ENCODE measurements at places on chromosomes 6 and 20.
A peak's percentile ranks its signal among the peaks of the same experiment; 100 is the strongest.

GRCh38 chr20:35870541-35871258 is 83.6 kb downstream of the SCAND1 start:
- no peak for DNase-seq

DNA sequence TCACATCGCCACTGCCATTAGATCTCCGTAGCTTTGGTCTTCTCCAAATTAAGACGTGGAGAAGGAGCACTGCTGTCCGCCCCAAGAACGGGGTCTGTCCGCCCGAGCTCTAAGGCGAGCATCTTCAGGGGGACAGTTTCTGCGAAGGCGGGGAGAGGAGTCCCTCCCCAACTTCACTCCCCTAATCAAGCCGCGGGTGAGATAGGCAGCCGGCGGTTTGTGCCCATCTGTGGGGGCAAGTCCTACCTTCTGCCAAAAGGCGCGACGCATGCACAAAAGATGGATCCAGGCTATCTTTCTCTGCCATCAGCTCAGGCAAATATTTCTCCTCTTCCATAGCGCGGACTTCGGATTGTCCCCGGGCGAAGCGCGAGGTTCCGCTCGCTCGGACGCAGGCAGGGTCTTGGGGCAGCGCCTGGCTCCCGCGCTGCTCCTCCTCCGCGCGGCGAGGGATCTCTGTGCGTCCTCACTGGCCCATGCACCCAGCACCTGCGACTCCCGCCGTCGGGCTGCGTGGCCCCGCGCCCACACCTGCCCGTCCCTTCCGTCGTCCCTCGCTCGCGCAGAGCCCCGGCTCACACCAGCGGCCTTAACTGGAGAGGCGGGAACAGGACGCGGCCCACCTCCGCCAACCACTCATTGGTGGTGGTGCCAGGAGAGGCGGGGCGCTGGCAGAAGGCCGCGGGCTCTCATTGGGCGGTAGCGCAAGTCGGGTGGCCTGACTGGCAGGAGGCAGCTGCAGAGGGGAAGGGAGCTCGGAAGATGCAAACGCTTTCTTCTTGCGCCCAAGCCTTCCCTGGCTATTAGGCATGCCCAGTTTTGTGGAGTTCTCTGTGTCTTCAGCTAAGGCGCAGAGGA is at the start of gene KHDRBS2:
Gene KHDRBS2 (minus strand): TSS at position 614 of the 858 bp plus-strand sequence.
- no peak for DNase-seq

- DNase-seq = no peak
Observed at GRCh38 chr20:46701057-46701456, 8.4 kb upstream of the SLC2A10 start.

GRCh38 chr6:69789578-69789977 is 7.2 kb downstream of the LMBRD1 start:
- DNase-seq = no peak

- no peak for DNase-seq
Observed at GRCh38 chr6:100126790-100127484, 132.9 kb upstream of the MCHR2 start.

DNA sequence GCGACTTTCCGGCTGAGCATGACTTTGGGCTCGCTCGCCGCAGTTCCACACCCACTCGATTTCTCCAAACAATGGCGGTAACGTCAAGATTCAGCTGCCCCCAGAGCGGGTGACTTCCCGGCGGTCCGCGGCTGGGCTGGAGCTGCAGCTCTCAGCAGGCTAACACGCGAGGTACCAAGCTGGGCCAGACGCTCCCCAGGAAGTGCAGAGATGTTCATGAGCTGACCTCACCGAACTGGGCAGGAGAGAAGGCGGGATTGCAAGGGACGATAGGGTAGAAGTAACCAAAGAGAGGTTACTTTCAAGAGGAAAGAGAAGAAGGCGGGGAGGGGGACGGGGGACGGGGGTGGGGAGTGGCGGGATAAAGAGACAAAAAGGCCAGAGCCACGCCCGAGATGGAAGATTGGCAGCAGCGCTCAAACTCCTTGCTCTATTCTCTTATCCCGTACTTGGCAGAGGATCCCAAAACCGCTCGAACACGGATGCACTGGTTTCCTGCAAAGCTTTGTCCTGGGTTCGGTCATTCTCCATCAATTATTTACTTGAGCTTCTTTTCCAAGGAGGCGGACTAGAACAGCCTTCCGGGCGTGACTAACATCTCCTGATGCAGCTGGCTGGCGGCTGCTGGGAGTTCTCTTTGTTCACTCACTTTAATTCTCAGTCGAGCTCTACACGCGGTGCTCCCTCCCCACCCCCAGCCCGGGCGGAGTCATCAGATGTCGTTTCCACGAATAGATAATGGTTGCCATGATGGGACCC is at the start of gene MTCL3:
Gene MTCL3 (minus strand): TSS at position 626 of the 759 bp plus-strand sequence.
- no peak for DNase-seq

DNA sequence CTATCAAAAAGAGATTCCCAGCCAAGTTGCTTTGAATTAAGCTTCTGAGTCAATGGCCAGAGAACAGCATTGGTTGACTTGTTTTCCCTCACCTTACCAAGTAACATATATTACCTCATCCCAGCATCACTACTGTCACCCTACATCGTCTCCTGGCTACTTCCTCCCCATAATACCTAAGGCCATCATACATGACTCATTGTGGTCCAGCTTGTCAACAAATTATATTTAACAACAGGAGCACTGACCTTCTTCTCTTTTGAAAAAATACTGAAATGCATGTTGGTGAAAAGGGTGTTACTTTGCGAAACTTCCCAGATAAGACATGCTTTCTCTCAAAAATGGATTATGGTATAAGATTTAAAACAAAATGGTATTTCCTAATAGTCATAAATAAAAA is 106.9 kb downstream of the TBX18 start:
- DNase-seq = peak; percentile 44

GRCh38 chr20:22590662-22591061 is 6.3 kb upstream of the FOXA2 start:
- no peak for DNase-seq

DNA sequence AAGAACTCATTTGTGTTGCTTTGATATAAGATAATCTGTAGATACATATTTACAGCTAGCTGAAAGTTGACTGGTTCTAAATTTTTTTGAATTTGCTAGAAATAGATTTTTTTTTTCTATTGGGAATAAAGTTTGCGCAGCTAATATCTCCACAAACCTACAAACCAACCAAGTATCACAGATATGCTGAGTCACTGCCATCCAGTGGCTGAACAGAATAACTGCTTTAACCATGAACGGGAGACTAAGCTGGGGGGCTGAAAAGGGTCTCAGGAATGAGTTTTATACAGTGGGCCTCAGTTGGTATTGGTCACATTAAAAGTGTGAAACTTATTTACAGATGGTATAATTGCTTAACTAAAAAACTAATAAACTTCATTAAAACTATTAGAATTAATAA is 326.7 kb upstream of the CNR1 start:
- DNase-seq = no peak

GRCh38 chr20:53867741-53868351 is 202.5 kb downstream of the BCAS1 start:
- DNase-seq = no peak

GRCh38 chr6:15401769-15402250 is 155.9 kb downstream of the JARID2 start:
- no peak for DNase-seq

GRCh38 chr6:108741331-108741989 is 106.8 kb upstream of the ARMC2 start:
- DNase-seq = no peak

- DNase-seq = peak; percentile 38
Observed at GRCh38 chr6:3926150-3926482, 76.9 kb downstream of the FAM50B start.

GRCh38 chr6:17303444-17303843 is 22.3 kb downstream of the RBM24 start:
- no peak for DNase-seq

GRCh38 chr20:62225820-62226635 is 6.0 kb upstream of the HRH3 start:
- no peak for DNase-seq

Measured in NCI-H226 (cell line).